Fibroblast of skin of left quadriceps (primary cell): ENCODE measurements at places on chromosomes 2 and 18.
A peak's percentile ranks its signal among the peaks of the same experiment; 100 is the strongest.

GRCh38 chr2:239662413-239663120, 261.7 kb upstream of the HDAC4 start:
- no peak for DNase-seq

- DNase-seq, result peak; percentile 46
Observed at GRCh38 chr2:31446848-31447247, 32.3 kb upstream of the XDH start.

DNA sequence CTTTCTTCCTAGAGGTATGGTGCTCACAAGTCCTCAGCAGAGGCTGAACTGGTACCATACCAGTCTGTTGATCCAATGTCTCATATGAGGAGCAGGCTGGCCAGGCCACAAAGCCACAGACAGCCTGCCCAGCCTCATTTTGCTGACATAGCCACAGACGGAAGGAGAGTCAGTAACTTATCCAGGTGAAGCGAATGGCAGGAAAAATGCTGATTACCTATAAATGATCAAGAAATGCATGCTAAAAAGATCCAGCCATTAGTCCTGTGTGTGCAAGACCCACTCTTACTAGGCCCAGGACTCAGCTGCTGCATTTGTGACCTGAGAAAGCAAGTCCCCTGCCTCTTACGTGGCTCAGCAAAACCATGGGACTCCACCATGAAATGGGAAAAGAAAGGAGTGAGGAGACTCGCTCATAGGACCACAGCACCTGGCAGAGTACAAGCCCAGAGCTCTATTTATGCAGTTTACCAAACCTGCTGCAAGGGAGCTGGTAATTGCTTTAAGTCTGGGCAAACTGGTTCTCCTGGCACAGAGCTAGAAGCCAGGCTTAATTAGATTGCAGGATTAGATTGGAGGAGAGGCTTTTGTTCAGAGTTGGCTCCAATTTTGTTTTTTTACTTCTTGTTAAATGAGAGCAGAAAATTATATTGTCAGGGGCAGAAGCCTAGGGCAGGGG, 19.0 kb downstream of the RHOB start:
- no peak for DNase-seq

GRCh38 chr2:163281717-163282116, 443.1 kb upstream of the KCNH7 start:
- DNase-seq, result no peak

GRCh38 chr2:144876013-144876412, 356.1 kb upstream of the ZEB2 start:
- peak; percentile 70 for DNase-seq

DNA sequence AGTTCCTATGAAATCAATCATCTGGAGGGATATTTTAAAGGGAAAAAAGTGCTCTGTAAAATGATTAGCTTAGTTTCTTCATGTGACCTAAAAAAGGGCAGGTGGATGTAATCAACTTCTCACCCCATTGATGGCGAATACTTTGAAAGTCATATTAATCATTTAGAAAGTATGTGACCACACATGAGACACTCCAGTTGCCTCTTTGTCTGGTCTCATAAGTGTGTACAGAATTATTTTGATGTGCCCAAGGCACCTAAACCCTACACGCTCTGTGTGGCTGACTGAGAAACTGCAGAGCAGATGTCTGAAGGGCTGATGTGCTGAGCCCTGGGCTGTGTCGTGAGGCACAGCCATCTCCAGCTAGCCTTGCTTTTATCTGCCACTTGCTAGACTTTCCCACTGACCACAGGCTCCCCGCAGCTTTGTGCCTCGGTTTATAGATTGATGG, 26.9 kb downstream of the SGPP2 start:
- no peak for DNase-seq

- no peak for DNase-seq
Observed at GRCh38 chr2:28282861-28283646, 109.6 kb upstream of the FOSL2 start.
